Sigmoid colon (tissue), 7 donors: ENCODE measurements at places on chromosomes 2 and 18.
A peak's percentile ranks its signal among the peaks of the same experiment; 100 is the strongest.

DNA sequence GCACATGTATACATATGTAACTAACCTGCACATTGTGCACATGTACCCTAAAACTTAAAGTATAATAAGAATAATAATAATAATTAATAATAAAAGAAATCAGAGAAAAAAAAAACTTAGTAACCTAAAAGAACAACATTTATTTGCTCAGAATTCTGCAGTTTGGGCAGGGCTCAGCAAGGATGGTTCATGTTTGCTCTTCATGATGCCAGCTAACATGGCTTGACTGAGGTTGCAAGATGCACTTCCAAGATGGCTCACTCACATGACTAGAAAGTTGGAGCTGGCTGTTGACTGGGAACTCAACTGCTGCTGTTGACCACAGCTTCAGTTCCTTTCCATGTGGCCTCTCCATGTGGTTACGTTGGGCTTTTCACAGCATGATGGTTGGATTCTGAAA is 56.4 kb downstream of the KLHL29 start:
- no peak for DNase-seq

DNA sequence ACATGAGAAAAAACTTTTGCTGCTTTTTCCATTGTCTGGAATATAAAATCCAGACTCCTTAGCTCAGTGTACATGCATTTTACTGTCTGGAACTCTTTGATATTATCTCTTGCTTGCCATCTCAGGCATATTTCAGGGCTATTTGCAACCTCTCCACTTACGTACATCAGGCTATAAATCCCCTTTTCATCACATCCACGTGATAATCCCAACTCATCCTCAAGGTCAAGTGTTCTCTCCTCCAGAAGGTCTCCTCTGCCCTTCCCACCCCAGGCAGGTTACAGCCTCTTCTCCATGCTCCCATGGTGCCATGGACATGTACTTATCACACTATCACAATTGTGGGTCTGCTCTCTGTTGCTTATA is 202.5 kb upstream of the RBMS1 start:
- DNase-seq: no peak

GRCh38 chr2:1986598-1986997 is 242.3 kb upstream of the PXDN start:
- DNase-seq: no peak

GRCh38 chr2:97688062-97688827 is 18.7 kb downstream of the C2orf92 start:
- no peak for DNase-seq

DNA sequence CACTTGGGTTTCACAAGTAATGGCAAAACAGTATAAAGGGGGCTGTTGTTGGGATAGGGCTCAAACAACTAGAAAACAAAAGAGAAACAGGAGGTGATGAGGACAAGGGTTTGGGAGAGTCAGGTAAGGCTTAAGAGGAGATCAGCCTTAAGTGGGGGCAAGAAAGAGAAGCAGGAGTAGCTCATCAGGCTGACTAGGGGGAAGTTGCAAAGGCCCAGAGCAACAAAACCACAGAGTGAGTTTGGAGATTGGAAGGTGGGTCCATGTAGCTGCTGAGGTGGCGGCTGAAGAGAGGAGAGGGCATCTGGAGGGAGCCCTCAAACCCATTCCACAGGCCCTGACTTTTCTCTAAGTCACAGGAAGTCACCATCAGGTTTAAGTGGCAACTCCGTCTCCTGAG is 126.0 kb downstream of the MREG start:
- no peak for DNase-seq

GRCh38 chr2:187569042-187569441 is 14.8 kb upstream of the TFPI start:
- DNase-seq: no peak

GRCh38 chr2:167759531-167759930 is 487.9 kb downstream of the STK39 start:
- no peak for DNase-seq

DNA sequence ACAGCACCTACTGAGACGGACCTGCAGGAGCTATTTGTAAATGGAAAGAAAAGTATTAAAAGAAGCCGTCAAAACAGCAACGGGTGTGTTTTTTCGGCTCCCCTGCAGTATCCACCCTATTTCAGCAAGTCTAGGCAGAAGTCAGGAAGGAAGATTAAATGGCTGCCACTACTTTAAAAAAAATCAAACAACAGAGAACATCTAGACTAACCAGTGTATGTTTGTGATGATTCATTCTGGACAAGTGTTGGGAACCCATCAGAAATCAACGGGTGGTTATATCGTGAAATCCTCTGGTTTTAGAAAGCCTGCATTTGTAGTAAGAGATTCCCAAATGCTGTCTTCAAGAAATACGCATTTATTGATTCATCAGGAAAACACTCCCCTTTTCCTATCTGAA is 9.0 kb downstream of the PMAIP1 start:
- no peak for DNase-seq

GRCh38 chr18:47215554-47216138 is 35.8 kb downstream of the SKOR2 start:
- no peak for DNase-seq

GRCh38 chr2:162198239-162198638 is 45.0 kb downstream of the FAP start:
- DNase-seq: no peak

GRCh38 chr2:62775367-62775668 is 69.8 kb downstream of the EHBP1 start:
- DNase-seq: no peak

GRCh38 chr2:17879137-17879912 is 858 bp downstream of the KCNS3 start:
- DNase-seq: peak; percentile 80

GRCh38 chr2:102367331-102367971 is 11.9 kb downstream of the IL18R1 start:
- no peak for DNase-seq

DNA sequence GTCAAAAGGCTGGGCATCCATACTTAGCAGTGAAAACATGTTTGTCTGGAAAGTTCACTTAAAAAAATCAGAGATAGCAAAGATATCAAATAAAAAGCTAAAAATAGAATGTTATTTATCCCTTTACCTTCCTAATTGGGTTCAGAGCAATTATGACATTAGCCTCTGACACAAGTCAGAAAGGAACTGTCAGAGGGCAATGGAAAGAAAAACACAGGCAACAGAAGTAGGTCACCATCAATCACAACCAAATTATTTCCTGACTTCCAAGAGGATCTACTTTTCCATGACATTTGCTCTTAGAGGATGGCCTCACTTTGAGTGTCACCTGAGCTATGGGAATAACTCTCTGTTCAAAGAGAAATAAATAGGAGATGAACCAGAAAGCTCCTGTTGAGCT is 27.5 kb downstream of the MYOM1 start:
- DNase-seq: no peak

DNA sequence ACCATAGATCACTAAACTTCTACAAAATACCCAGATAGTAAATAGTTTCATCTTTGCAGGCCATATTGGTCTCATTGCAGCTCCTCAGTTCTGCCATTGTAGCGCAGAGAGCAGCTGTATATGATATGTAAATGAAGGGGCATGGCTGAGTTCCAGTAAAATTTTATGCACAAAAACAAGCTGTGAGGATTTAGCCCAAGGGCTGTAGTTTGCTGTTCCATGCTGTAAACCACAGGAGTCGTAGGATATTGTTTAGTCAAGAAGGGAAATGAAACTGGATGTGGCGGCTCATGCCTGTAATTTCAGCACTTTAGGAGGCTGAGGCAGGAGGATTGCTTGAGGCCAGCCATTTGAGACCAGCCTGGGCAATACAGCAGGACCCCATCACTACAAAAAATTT is 83.0 kb downstream of the MGAT5 start:
- DNase-seq: no peak
